ENCODE measurements at places on chromosomes 13 and 19.

- no peak for DNase-seq
Observed at GRCh38 chr13:40120288-40120687, 464.8 kb downstream of the COG6 start.

GRCh38 chr19:18972301-18972811 is 31.3 kb upstream of the HOMER3 start:
- DNase-seq, result no peak

GRCh38 chr13:98285317-98285716 is 108.2 kb upstream of the RNF113B start:
- no peak for DNase-seq

GRCh38 chr13:99307247-99307646 is at the start of gene GPR183:
Gene GPR183 (minus strand): TSS chr13:99307399. CDS start chr13:99296145, 11,254 bp downstream.
- no peak for DNase-seq

GRCh38 chr19:58153386-58153785 is 2.8 kb upstream of the ZNF329 start:
- no peak for DNase-seq

GRCh38 chr13:45109102-45109720 is 11.1 kb upstream of the GTF2F2 start:
- no peak for DNase-seq

DNA sequence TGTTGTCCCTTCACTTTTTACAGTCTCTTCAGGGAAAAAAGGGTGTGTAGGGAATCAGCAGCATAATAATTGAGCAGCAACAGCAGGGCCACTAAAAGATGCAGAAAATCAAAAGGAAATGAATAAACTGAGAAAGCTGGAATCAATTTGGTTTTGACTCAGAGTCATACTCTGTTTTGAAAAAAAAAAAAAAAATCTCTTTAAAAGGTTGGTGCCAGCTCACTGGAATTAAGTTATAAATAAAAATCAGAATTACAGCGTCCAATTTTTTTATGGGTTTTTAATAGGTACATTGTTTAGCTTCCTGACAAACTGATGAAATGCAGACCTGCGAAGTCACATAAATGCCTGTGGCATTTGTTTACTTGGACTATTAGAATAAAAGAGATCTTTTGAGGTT is 231.9 kb downstream of the COG6 start:
- no peak for DNase-seq

DNA sequence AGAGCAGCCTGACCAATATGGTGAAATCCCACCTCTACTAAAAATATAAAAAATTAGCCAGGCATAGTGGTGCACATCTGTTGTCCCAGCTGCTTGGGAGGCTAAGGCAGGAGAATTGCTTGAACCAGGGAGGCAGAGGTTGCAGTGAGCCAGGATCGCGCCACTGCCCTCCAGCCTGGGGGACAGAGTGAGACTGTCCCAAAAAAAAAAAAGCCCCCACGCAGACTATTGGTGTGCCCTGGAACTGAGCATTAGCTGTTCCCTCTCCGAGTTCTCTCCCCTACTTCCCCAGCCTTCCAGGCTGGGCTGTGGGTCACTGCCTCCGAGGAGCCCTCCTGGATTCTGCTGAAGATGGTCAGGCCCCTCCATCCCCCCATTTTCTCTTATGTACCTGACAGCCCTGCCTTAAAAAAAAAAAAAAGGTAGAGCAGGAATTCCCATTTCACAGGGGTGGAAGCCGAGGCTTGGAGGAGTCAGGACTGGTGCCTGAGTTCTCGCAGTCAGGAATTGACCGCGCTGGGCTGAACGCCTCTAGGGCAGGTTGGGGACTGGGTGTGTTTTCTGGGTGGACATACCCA is 1.9 kb downstream of the ADAT3 start:
- no peak for DNase-seq

DNA sequence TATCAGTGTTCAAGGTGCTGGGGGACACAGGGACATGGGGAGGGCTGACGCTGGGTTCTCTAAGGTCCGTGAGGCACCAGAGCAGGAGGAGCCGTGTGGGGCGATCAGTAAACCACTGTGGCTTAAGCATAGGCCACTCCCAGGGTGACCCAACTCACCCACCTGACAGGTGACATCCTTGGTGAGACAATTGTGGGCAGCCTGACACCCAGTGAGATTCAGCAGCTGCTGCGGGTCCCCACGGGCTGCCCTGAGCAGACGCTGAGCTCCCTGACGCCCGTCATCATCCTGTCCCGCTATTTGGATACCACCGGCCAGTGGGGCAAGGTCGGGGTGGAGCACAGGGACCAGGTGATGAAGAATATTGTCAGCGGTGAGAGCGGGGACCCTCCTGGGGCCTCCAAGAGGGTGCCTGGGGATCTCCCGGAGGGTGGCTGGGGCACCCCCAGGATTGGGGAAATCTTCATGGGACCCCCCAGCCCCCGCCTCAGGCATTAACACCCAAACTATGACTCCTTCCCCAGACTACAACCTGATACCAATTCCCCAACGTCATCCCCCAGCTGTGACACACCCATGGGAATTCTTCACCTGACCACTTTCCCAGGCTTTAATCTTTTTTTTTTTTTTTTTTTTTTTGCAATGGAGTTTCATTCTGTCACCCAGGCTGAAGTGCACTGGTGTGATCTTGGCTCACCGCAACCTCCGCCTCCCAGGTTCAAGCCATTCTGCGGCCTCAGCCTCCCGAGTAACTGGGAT is 33.3 kb upstream of the SHFL start:
- no peak for DNase-seq

- DNase-seq, result no peak
Observed at GRCh38 chr13:33139780-33140535, 123.7 kb downstream of the KL start.
